Stimulated activated CD8-positive, alpha-beta memory T cell treated with anti-CD3 and anti-CD28 coated beads, Interleukin-4, amount 100 ng/mL, for 1 hour (primary cell): ENCODE measurements at places on chromosomes 5 and 9.

- DNase-seq: no peak
Measured at GRCh38 chr9:134346151-134346550, 19.9 kb downstream of the RXRA start.

DNA sequence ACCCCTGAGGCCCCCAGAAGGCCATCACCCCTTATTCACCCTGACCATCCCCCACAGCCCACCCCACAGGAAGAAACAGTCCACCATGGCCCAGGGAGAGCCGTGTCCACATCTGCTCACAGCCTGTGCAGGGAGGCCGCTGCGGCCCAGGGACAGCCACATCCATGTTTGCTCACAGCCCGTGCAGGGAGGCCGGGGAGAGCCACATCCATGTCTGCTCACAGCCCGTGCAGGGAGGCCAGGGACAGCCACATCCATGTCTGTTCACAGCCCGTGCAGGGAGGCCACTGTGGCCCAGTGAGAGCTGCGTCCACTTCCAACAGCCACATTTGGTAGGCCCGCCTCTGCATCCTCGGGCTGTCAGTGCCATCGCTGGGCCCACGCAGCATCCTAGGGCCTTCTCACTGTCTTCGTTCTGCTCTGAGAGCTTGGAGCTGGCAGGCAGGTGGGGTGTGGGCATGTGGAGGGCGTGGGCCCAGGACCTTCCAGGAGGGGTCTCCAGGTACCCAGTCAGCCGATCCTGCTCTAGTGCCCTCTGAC is 38.1 kb downstream of the LPCAT1 start:
- no peak for DNase-seq

DNA sequence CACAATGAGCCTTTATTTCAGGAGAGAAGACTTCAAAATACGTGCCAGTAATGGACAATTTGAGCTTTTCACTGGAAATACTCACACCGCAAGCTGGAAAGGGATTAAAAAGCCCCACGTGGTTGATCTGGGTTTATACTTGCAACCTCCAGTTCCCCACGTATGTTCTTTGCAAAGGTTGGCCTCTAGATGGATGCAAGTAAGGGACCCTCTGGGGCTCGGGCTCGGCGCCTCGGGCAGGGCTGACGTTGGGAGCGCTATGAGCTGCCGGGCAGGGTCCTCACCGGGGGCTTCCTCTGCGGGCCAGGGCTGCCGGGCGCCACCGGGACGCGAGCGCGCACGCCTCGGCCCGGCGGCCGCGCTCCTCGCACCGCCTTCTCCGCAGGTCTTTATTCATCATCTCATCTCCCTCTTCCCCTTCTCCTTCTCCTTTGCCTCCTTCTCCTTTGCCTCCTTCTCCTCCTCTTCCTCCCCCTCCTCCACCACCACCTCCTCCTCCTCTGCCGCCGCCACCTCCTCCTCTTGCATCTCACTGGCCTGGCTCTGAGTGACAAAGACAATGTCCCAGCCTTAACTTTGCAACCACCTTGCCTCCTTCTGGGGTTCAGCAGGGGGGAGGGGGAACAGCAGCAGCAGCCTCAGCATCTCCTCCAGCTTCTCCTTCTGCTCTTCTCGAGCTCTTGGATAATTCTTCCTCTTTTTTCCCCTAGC is 701 bp upstream of the ZNF462 start:
- no peak for DNase-seq

GRCh38 chr5:134435560-134435959 is 23.9 kb upstream of the CDKN2AIPNL start:
- no peak for DNase-seq

GRCh38 chr5:74516211-74516636 is 124.3 kb downstream of the ENC1 start:
- no peak for DNase-seq

GRCh38 chr5:136766456-136766855 is 401.1 kb upstream of the TRPC7 start:
- DNase-seq: no peak

- no peak for DNase-seq
Measured at GRCh38 chr5:125703616-125704015, 719.6 kb upstream of the GRAMD2B start.

GRCh38 chr5:51632793-51633192 is 249.5 kb downstream of the ISL1 start:
- no peak for DNase-seq
